ENCODE measurements at places on chromosomes 5 and 9.

GRCh38 chr5:173963867-173964441 lies 25.0 kb upstream of the C5orf47 start:
- DNase-seq, result peak; percentile 74

- DNase-seq, result no peak
These were observed 470 bp downstream of the BAG1 start for GRCh38 chr9:33264003-33264472.

GRCh38 chr9:82419696-82420486 lies 431.3 kb downstream of the SPATA31D1 start:
- DNase-seq, result no peak

DNA sequence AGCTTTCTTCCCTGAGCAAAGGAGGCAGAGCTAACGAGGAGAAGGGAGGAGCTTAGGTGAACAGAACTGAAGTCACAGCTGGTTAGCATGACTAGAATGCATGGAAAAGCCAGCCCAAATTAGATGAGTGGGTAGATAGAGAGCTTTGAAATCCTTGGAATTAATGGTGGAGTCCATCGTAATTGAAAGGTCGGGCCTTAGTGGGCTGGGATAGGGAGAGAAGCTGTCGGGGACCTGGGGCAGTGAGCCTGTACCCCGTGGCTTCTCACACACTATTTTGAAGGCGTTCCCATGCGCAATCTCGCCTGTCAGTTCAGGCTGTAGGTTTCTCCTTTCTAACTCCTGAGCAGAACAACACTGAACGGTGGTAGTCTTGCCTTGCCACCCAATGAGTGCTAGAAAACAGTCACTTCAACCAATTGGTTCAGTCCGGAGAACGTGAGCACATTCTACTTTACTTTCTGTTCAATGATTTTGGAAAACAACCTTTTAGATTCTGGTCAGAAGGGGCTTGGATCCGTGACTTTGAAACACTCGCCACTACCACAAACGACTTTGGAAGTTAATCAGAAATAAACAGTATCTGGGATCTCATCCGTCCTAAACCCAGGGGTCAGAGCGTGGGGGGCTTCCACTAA lies 655 bp upstream of the RAI14 start:
- peak; percentile 90 for DNase-seq

- DNase-seq, result no peak
These were observed 274.8 kb downstream of the DOCK8 start for GRCh38 chr9:489198-490197.

GRCh38 chr9:124036578-124036977 lies 25.0 kb downstream of the LHX2 start:
- no peak for DNase-seq

GRCh38 chr9:135341612-135342169 lies 137.9 kb upstream of the PPP1R26 start:
- no peak for DNase-seq

DNA sequence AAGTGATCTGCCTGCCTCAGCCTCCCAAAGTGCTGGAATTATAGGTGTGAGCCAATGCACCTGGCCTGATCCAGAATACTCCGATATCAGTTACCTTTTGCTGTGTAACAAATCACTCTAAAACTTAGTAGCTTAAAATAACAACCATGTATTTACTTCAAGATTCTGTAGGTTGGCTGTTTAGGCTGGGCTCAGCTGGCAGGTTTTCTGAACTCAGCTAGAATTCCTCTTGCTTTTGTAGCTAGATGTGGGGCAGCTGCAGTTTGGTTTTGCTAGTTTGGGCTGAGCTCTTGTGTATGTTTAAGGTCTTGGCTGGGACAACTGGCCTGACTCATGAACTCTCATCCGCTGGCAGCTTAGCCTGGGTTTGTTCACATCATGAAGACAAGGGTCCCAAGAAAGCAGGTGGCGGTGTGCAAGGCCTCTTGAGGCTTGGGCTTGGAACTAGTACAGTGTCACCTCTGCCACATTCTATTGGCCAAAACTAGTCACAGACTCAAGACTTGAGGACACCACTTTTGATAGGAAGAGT lies 138.3 kb upstream of the SHB start:
- DNase-seq, result no peak

- no peak for DNase-seq
These were observed 25.6 kb upstream of the POU4F3 start for GRCh38 chr5:146313027-146313426.

GRCh38 chr5:173868096-173868880 lies 19.9 kb upstream of the CPEB4 start:
- DNase-seq, result peak; percentile 60

DNA sequence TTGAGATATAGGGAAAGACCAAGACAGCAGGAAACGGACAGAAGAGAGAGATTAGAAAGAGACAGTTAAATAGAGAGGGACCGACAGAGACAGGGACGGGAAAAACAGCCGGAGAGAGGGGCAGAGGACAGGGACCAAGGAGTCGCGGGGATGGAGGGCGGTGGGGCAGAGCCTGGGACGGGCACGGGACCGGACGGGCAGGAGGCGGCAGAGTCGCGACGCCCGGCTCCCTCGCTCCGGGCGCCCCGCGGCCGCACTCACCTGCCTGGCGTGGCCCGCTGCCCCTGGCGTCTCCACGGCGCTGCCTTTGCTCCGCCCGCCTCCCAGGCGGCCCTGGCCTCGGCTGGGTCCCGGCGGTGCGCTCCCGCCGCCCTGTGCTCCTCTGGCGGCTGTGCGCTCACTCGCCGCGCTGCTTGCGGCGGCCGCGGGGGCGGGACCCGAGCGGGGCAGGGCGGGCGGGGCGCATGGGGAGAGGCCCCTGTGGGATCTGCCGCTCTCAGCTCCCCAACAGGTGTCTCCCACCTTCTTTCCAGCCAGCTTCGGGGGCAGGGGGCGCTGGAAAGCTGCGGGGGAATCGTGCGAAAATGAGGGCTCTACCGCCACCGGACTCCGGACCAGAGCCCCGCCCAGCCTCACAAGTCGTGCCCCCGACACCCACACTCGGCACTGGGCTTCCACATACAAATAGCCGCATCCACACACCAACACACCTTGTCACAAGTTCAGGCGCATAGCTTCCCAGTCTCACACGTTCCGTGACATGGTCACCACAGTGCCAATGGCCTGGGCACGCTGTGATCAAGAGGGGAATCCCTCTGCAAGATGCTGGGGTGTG lies at the start of gene ARID3C:
TSS of gene ARID3C (minus strand) at position 411 of the 835 bp plus-strand sequence. CDS start 1,052 bp downstream, outside the sequence.
- DNase-seq, result no peak

GRCh38 chr5:75245023-75245422 lies 8.3 kb upstream of the ANKRD31 start:
- no peak for DNase-seq

DNA sequence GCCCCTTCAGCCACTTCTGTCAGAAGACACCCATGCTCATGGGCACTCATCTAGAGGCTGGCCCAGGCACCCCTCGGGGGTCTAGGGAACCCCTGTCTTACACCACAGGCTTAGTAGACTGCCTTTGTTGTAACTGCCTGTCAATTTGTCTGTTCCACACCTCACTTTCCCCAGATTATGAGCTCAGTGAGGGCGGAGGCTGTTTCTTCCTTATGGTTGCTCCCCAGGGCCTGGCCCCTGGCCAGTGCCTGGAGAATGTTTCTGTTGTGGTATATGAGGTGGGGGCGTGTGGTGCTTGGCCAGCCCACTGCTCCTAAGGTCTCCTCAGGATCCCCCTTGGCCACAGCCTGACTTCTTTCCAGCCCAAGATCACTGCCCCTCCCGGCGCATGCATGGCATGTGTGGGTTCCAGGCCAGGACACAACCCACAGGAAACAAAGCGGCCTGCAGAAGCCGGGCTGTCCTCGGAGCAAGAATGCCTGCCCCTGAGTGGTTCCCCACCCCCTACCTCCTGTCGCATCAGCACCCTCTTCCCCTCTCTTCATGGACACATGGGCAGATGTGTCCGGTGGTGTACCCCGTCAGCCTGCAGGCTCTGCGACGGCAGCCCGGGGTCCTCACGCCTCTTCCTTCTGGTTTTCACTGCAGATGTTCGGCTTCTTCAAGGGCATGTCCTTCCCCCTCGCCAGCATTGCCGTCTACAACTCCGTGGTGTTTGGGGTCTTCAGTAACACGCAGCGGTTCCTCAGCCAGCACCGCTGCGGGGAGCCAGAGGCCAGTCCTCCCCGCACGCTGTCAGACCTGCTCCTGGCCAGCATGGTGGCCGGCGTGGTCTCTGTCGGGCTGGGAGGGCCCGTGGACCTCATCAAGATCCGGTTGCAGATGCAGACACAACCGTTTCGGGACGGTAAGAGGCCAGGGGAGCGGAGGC lies 17.7 kb downstream of the SLC25A48 start:
- no peak for DNase-seq

DNA sequence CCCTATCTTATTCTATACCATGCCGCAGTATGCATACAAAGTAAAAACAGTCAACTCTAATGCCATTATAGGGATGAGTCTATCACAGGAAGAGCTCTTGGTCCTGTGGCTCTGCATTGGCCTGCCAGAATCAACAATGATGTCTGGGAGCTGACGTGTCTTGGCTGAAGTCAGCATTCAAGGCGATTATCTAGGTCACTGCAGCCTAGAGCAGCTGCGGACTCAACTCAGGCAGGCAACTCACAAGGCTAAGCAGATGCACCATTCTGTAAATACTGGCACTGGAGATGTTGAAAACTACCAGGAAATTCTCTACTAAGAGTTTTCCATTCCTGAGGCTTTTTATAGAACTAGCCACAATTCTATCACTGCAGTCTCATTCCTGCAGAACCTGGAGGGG lies 13.3 kb downstream of the SPATA9 start:
- DNase-seq, result peak; percentile 99

DNA sequence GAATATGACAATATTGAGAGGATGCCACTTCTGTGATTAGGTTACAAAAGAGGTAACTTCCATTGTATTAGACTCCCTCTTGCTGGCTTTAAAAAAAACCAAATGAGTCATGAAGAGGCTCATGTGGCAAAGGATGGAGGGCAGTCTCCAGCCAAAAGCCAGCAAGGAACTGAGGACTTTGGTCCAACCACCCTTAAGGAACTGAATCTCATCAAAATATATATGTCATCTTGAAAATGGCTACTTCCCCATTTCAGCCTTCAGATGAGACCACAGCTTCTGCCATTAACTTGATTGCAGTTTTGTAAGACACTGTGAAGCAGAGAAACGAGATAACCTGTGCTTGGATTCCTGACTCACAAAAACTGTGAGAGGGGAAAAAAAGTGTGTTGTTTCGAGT lies 15.5 kb upstream of the TRIM32 start:
- DNase-seq, result no peak

DNA sequence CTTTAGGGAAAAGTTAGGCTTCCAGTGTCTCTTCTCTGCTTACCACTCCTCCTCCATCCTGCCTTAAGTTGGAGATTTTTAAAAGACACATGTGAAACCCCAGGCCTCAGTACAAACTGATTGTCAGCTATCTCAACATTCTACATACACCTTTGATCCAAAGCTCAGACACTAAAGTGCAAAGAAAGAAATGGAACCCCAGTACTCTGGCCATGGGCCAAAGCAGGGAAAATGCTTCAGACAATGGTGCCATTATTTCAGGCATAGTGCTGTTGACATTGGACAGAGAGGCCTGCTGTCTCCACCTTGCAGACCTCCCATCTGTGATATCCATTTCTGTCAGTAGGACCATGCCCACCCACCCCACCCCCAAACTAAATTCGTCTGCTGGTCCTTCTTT lies 49.1 kb downstream of the G3BP1 start:
- no peak for DNase-seq

DNA sequence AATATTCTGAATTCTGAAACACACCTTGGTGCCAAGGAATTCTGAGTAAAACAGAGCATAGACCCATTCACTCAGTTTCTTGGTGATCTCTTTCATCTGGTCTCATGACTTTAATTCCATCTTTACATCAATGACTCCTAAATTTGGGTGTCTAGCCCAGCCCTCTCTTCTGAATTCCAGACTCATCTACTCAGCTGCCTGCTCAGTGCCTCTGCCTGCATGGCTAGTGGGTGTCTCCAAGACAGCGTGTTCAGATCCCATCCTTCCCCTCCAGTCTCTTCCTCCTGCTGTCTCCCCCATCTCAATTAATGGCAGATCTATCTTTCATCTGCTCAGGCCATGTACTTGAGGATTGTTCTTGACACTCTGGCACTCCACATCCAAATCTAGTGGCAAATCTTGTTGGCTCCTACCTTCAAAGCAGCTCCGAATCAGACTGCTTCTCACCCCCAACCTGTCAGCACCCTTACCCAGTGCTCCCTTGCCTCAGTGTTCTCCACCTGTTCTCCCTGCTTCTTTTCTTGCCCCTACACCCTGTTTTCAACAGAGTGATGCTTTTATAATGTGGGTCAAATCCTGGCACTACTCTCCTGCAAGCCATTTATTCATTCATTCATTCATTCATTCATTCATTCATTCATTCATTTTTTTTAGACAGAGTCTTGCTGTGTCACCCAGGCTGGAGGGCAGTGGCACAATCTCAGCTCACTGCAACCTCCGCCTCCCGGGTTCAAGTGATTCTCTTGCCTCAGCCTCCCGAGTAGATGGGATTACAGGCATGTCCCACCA lies 5.3 kb downstream of the CAVIN4 start:
- DNase-seq, result no peak

GRCh38 chr5:97297063-97297703 lies 114.1 kb upstream of the RIOK2 start:
- DNase-seq, result peak; percentile 1

DNA sequence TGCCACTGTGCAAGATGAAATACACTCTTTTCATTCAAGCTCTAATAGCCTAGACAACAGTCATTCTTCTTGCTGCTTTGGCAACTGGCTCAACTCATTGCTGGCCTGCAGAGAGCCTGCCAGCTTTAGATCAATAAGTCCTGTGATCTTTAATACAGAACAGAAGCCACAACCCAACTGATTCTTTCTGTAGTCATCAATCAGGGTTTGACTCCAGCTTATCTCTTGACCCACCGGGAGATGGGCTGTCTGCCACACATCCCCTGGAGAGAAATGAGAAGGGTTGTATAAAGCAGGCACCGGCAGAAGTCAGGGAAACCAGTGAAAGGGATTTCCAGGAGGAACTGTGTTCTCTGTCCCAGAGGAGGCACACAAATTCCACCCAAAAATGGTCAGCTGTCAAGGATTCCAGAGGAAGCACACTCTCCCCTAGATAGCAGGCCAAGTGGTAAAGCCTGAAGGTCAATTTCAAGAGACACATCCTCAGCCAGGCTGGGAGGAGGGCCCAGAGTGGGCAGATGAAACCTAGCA lies 24.5 kb downstream of the LHFPL2 start:
- peak; percentile 37 for DNase-seq

DNA sequence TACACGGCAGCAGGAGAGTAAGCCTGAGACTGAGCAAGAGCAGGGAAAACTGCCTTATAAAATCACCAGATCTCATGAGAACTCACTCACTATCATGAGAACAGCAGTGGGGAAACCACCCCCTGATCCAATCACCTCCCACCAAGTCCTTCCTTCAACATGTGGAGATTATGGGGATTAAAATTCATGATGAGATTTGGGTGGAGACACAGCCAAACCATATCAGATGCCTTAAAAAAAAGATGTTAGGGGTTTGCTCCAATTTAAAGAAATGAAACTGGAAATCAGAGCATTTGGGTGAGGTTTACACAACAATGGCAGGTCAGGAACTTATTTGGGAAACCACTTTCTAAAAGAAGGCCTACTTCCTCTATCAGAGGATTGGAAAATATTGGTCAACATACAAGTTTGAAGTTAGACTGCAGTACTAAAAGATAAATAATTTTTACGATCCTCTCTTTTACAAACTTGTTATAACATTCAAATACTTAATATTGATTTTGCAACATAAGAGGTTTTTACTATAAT lies 105.1 kb downstream of the FBN2 start:
- no peak for DNase-seq
